ENCODE measurements at places on chromosomes 1 and 21.

DNA sequence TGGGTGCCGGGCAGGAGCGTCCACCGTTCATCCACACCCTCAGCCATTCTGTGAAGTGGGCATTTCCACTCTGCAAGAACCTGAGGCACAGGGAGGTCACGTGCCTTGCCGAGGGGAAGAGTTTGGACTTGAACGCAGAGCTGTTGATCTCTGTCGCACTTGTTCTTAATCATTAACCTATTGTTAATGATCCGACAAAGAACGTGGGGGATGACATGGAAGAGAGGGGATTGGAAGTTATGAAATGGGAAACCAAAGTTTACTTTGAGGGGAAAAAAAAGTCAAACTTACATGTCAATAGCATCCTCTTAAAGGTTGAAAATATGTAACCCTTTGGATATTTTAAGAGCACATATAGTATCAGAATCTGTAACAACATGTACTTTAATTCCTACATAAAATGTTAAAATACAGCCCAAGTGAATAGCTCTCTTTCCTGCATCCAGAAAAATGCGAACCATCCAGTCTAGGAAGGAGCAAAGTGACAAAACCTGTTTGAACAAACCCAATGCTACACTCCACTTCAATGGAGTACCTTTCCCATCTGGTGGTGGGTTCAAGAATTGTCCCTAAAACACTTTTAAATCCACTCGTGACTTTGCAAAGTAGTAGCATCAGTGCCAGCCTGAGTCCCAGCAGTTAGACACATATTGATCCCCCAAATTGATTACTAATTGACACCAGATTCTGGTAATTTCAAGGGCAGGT is 75.5 kb downstream of the SETD4 start:
- DNase-seq = no peak

- DNase-seq = no peak
These were observed 92.6 kb downstream of the IGSF21 start for GRCh38 chr1:18200136-18200717.

GRCh38 chr1:10787286-10787685 is 9.2 kb downstream of the CASZ1 start:
- DNase-seq = no peak

DNA sequence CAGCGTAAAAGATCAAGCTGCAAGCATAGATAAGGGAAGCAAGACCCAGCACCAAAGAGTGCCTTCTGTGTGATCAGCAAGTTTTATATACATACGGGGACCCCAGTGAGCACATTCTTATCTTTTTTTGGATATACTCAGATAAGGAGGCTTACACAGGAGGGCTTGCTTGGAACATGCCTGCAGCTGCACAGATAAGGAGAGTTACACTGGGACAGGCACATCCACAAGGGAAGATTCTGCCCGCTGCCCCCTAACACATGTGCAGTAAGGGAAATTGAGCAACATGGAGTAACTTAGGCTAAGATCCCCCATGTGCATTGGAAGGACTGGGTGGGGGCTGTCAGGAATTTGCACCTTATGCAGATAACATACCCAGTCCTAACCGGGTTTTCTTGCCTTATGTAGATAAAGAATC is 1334.8 kb downstream of the MRPL39 start:
- no peak for DNase-seq

- DNase-seq = no peak
These were observed 112.4 kb downstream of the BRINP3 start for GRCh38 chr1:190365283-190365682.
